ENCODE measurements at places on chromosomes 1 and 21. TPM values are rescaled to one million over a fixed set of nuclear protein-coding genes. Genes with fewer than 3 reads are reported as not detected.

The CFAP126 gene
- total RNA-seq = not detected

The OR14K1 gene
- not detected for total RNA-seq

The ERG gene
- not detected for total RNA-seq

The TRPM2 gene
- not detected for total RNA-seq

The MAP10 gene
- 3.6 TPM for total RNA-seq

The CELSR2 gene
- total RNA-seq = 181 TPM

The RHOU gene
- 79.7 TPM for total RNA-seq

The CYB561D1 gene
- 23.9 TPM for total RNA-seq

The LDLRAD2 gene
- not detected for total RNA-seq

The FMO2 gene
- not detected for total RNA-seq
